ENCODE measurements at places on chromosomes 3 and 15.

DNA sequence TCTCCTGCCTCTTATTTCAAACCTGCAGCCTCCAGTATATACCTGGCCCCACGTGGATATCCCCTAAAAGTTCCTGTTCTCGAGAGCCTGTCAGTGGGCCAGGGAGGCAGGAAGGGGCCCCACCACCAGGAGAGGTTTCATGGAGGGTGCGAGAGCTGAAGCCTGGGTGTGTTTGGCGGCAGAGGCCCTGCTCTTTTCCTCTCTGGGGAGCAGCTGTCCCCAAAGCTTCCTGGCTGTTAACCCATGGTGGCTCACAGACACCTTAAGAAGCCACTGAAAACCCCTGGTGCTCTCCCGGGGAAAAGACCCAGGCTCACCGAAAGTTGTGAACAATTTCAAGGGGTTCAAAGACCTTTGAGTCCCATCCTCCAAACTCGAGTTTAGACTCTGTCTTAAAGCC lies 1.1 kb downstream of the PRRT3 start:
- DNase-seq: no peak

GRCh38 chr3:179768080-179768479 lies 115.2 kb downstream of the USP13 start:
- DNase-seq: peak; percentile 32

DNA sequence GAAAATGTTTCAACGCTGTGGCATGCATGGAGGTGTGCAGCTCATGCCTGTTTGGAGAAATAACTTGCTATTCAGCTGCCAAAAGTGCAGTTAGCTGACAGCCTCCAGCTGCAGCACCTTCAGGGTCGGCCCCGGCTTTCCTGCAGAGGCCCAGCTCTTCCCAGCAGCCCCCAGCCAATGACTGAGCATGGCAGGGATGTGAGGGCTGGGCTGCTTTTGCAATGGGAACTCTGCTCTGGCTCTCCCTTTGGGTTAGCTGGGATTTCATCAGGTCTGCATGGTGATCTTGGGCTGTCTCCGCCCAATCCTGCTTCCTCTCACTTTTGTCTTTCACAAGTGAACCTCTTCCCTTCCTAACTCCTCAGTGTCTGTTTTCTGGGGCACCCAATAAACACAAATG lies 396.6 kb downstream of the EPHB1 start:
- DNase-seq: no peak

DNA sequence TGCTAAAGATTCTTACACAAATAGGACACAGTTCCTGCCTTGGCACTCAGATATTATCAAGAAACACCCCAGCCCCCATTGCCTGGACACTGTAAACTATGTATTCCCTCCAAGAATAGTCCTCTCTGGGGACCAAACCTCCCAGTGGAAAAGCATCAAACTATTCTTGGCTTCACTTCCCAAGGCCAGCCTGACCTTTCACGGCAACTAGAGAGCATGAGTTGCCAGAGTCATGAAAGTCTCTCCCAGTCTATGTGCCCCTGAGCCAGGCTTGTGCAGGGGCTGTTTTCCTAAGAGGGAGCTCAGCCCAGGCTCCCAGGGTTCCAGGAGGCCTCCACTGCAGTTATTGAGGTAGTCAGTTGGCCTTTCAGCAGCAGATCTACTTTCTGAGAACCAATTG lies 251.9 kb upstream of the TGFBR2 start:
- DNase-seq: no peak

DNA sequence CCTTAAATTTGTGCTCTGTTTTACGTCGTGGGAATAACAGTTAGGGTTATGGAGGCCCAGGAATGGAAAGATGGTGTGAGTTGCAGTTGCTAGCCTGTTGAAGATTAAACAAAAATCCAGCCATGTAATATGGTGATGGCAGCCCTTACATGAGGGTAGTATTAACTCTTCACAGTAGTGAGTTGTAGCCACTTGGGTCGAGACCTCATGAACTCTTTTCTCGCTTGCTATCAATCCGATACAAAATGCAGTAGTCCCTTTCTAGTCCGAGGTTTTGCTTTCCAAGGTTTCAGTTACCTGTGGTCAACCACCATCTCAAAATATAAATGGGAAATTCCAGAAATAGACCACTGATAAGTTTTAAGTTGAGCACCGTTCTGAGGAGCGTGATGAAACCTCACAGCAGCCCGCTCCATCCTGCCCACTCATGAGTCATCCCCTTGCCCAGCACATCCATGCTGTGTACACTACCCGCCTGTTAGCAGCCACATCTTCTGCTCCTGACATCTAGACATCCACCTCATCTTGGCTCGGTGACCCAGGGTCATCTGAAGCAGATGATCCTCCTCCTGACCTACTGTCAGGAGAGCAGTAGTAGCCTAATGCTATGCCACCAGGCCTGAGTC lies 177.9 kb downstream of the CDIN1 start:
- DNase-seq: no peak

DNA sequence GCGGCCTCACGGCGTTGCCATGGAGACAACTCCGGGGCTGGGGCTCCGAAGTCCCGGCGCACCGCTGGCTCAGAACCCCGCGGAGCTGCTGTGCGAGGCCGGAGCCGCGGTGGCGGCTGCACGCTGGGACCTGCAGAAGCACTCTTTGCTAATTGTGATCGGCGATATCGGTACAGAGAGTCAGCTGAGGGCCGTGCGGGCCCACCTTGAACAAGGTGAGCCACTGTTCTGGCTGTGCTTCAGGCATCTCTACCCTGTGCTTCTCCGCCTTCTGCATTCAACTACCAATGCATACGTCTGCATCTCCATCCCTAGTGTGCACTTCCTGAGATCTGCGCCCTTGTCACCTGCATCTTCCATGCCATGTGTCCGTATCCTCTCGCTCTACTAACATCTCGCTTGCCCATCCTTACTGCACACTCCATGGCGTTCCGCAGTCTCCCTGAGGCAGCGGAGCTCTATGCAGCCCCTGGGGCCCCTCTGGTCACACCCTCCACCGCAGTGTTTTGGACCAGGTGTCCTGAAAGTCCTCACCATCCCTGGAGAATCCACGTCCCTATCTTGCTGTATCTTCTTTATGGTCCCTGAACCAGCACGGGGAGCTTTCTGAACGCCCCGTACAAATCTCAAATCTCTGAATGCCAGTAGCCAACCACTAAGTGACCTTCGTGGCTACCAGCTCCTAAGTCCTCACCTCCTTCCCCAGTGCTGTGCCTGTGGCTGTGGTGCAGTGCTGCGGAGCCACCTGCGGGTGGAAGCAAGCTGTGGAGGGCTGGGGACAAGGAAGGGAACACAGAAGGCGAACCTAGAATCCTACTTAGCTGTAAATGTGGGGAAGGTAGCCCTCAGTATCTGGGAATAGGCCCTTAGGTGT lies 6.2 kb upstream of the MAP1A start:
- DNase-seq: peak; percentile 65

DNA sequence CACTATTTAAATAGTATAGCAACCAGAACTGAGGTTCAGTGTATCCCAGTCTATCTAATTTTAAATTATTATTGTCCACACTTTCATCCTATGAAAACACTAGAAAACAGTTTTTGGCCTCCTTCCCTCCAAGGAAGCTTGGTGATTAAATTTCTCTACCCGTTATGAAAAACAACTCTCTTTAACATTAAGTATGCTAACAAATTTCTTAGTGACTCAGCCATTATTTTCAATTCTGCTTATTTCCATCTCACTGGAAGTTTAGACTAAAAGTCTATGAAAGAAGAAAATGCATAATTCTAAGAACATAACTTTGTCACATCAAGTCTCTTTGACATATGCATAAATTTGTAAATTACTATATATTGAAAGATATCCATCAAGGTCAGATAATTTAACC lies 185.2 kb downstream of the NSUN3 start:
- no peak for DNase-seq

GRCh38 chr3:196207833-196208607 lies 3.2 kb downstream of the ZDHHC19 start:
- no peak for DNase-seq

- DNase-seq: no peak
These were observed 27.4 kb downstream of the IDH2 start for GRCh38 chr15:90074916-90075315.

- DNase-seq: peak; percentile 96
These were observed 14.4 kb upstream of the TBL1XR1 start for GRCh38 chr3:177211503-177212277.

All from COR-L47 (cell line).